Motor neuron (in vitro differentiated cells): ENCODE measurements at places on chromosomes 13 and 19. TPM values are rescaled to one million over a fixed set of nuclear protein-coding genes. Genes with fewer than 3 reads are reported as not detected.

Gene TMEM38A
- total RNA-seq, result 0.92 and 1.2 TPM in 2 replicates

Gene C1QTNF9
- 0.22 and 0.62 TPM in 2 replicates for total RNA-seq

Gene COL4A1
- total RNA-seq, result 2.8 and 5.7 TPM in 2 replicates

Gene YJU2
- 26.1 and 27.4 TPM in 2 replicates for total RNA-seq

Gene CPB2
- total RNA-seq, result not detected in 2 replicates

Gene CBY2
- total RNA-seq, result not detected in 2 replicates

Gene C19orf81
- total RNA-seq, result 2.7 and 3.8 TPM in 2 replicates

Gene CBARP
- total RNA-seq, result 7.4 and 7.5 TPM in 2 replicates

Gene LHB
- 1.3 and 2.2 TPM in 2 replicates for total RNA-seq

Gene DPF1
- 3.4 and 5.4 TPM in 2 replicates for total RNA-seq

Gene TSKS
- total RNA-seq, result 1.6 and 2.0 TPM in 2 replicates

Gene MISP3
- 3.5 and 3.9 TPM in 2 replicates for total RNA-seq

Gene C19orf85
- total RNA-seq, result 0.18 and 0.41 TPM in 2 replicates

Gene PRR19
- total RNA-seq, result 0.63 and 0.92 TPM in 2 replicates

Gene KANK3
- 2.1 and 2.5 TPM in 2 replicates for total RNA-seq

Gene LRP3
- total RNA-seq, result 21.4 and 27.7 TPM in 2 replicates

Gene CCL25
- 0.89 TPM in 1 of 2 replicates, not detected in the other for total RNA-seq
